ENCODE measurements at places on chromosomes 3 and 15.

GRCh38 chr3:153169793-153170383, 7.9 kb downstream of the RAP2B start:
- no peak for DNase-seq

- no peak for DNase-seq
Measured at GRCh38 chr3:21013566-21013965, 737.4 kb downstream of the ZNF385D start.

- no peak for DNase-seq
Measured at GRCh38 chr3:134672571-134672970, 21.7 kb upstream of the KY start.

- no peak for DNase-seq
Measured at GRCh38 chr3:116770815-116771450, 61.4 kb downstream of the TUSC7 start.

GRCh38 chr3:119351581-119351980, 57.4 kb downstream of the ARHGAP31 start:
- no peak for DNase-seq

- no peak for DNase-seq
Measured at GRCh38 chr3:185939721-185940120, 1.9 kb upstream of the TRA2B start.

DNA sequence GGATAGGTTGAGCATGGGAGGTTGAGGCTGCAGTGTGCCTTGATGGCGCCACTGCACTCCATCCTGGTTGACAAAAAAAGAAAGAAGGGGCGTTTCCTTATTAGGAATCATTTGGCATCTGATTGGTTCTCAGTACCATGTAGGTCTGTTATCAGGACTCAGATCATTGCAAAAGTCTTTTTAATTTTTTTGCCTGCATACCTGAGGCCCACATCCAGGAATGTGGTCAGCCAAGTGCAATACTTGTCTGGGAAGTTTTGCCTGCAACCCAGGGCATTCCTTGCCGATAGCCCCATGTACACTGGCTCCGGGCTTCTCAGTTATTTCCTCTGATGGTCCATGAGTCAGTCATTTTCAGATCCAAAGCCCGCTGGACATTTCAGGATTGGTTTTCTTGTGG, 50.1 kb upstream of the CRTC3 start:
- DNase-seq: no peak

DNA sequence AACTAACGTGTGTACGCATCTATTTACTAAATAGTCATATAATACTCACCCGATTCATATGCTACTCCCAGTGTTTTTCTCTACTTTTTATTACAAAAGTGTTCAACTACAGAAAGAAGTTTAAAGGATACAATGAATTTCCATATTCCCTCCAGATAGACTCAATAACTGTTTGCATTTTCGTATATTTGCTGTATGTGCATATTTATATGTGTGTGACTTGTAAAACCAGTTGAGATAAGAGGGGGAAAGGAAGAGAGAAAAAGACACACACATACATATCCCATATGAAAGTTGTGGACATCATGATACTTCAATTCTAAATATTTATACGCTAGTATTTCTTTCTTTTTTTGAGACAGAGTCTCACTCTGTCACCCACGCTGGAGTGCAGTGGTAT, 14.1 kb downstream of the LIPC start:
- DNase-seq: no peak

All from stimulated activated CD8-positive, alpha-beta memory T cell treated with anti-CD3 and anti-CD28 coated beads, Interleukin-7, amount 100 ng/mL, for 1 hour (primary cell).